MV-4-11 (cell line): ENCODE measurements at places on chromosomes 3 and 15.

DNA sequence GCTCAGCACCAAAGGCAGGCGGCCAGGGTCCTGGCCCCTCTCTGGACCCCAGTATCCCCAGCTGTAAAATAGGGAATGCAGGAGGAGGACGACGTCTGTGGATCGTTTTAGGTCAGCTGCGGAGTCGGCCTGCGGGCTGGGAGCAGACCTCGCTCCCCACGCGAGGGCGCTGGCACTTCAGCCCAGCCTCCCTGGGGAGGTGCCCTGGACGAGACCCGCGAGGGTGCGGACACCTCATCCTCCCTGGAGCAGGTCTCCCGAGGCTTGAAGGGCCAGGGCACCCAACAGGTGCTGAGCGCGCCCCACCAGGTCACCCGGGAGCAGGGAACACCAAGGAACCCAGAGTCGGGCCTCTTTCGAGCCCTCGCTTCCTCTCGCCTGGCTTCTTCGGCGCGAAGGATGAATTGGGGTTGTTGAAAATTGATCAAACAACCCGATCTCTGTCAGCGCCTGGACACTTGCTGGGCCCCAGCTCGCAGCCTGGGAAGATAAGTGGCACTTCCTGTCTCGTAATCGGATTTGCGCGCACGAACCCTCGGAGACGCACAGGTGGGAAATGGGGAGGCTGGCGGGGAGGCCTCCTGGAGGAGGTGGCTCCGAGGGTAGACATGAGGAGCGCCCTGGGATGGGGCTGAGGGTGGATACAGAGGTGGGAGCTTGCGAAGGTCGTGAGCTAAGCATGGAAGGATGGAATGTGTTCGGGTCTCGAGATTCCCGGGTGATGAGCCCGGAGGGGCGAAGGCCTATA, 588 bp upstream of the VIPR1 start:
- DNase-seq: peak; percentile 28

GRCh38 chr3:150757364-150757763, 5.6 kb downstream of the SIAH2 start:
- DNase-seq: no peak

DNA sequence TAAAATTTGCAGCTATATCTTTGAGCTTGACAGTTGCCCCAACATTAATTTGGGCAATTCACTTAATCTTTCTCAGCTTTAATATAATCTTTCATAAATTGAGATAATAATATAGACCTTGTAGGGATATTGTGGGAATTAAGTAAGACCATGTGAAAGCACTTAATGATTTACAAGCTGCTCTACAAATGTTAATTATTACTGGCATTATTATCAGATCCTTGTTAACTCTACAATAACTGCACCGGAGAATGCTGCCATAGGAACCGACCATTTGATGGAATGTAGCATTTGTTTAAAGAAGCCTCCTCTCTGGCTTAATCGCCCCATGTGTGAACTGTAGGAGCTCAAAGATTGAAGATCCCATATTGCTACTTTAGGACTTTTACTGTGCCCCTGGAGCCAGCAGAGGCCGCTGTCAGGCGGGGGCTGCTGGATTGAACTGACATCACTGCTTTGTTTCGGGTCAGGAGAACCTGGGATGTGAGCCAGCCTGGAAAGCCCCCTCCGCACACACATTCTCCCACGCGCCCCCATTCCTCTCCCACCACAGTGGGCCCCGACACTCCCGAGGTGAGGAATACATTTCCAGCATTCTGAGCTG, 154.2 kb upstream of the TNIK start:
- no peak for DNase-seq

DNA sequence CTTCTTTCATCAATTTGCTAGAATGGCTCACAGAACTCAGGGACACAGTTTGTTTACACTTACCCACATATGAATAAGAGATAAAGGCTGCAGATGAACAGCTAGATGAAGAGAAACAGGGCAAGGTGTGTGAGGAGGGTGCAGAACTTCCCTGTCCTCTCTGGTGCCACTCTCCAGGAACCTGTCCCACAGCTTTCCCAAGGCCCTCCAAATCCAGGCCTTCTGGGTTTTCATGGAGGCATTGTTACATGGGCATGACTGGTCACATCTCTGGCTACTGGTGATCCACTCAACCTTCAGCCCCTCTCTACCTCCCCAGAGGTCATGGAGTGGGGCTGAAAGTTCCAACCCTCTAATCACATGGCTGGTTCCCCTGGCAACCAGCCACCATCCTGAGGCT, 73.6 kb downstream of the ITGB5 start:
- no peak for DNase-seq
